Stimulated activated CD4-positive, alpha-beta T cell treated with anti-CD3 and anti-CD28 coated beads, Interleukin-1b, Interleukin-23, amount 100 ng/mL, for 1 hour (primary cell): ENCODE measurements at places on chromosomes 12 and 14.

- DNase-seq: no peak
Observed at GRCh38 chr12:71521125-71521524, 81.5 kb downstream of the LGR5 start.

DNA sequence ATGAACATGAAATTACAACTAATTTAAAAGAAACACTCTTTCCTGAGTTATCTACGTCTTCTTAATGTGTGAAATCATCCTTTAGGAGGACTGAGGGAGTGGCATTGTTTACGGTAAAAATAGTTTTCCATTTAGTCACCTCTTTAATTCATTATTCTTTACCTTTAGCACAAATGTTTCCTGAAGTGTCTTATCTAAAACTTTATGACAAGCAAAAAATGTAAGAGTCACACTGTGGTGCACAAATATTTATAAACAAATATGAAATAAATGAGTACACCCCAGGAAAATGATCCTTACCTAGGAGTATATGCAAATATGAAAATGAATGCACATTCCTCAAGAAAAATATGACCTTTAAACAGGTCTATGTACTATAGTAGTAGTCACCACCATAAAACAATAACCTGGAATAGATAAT lies 104.6 kb downstream of the PTPRR start:
- DNase-seq: no peak

DNA sequence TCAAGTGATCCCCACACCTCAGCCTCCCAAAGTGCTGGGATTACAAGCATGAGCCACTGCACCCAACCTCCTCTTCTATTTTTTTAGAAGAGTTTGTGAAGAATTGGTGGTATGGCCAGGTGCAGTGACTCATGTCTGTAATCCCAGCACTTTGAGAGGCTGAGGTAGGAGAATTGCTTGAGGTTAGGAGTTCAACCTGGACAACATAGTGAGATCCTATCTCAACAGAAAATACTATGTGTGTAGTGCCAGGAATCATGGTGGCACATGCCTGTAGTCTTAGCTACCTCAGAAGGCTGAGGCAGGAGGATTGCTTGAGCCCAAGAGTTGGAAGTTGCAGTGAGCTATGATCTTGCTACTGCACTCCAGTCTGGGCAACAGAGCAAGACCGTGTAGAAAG lies 5.5 kb upstream of the ATF7 start:
- no peak for DNase-seq

GRCh38 chr14:101596742-101597141 lies 35.4 kb downstream of the DIO3 start:
- no peak for DNase-seq

GRCh38 chr14:73726025-73726961 lies 12.1 kb upstream of the PNMA1 start:
- DNase-seq: no peak
